ENCODE measurements at places on chromosomes 7 and 10.

- no peak for DNase-seq
Observed at GRCh38 chr10:109735776-109736175, 187.5 kb downstream of the XPNPEP1 start.

DNA sequence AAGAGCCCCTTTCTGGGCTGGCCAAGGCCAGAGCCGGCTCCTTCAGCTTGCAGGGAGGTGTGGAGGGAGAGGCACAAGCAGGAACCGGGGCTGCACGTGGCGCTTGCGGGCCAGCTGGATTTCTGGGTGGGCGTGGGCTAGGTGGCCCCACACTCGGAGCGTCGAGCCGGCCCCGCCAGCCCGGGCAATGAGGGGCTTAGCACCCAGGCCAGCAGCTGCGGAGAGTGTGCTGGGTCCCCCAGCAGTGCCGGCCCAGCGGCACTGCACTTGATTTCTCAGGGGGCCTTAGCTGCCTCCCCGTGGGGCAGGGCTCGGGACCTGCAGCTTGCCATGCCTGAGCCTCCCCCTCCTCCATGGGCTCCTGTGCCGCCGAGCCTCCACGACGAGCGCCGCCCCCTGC is 48.1 kb downstream of the SH2D4B start:
- DNase-seq = no peak

DNA sequence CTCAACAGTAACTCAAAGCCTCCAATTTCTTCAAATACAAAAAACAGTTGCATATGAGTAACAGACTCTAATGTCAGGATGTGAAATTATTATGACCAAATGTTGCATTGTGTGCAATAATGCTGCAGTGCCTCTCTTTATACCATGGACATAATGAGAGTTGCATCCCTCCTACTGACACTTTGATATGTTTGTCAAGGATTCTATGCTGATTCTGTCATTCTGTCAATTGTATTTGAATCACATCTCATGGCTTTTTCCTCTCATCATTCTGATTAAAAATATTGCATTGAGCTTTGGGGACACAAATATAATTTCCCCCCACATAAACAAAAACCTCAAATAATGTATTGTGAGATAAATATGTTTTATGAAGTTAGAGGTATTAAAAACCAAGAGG is 84.6 kb upstream of the SGCE start:
- no peak for DNase-seq

DNA sequence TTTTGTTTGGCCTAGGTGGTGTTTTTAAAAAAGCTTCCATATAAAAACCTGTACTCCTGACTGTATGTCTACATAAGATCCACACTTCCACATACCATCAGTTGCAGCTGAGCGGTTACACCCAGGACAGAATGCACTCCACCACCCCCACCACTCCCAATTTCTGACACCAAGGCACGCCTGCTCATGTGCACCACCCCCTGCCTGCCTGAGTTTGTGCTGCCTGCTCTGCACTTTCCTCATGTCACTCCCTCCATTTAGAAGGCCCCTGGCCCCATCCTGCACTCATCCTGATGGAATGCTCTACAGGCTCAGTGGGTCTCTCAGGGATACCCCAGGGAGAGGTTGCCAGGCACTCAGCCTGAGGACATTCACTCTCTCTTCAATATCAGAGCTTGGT is 6.5 kb downstream of the VPS41 start:
- no peak for DNase-seq

DNA sequence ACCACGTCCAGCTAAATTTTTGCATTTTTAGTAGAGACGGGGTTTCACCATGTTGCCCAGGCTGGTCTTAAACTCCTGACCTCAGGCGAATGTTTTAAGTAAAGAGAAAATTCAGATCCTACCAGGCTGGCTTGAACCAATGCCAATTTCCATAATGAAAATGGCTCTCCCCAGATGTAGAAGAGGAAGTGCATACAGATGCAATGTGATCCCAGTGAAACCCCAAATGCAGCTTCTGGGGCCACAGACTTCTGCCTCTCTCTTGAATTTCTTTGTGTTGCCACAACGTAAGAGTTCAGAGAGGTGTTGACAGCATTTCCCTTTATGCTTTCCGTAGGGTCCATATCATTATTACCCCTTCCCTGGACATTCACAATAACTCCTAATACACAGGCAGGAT is 29.6 kb upstream of the GOT1 start:
- no peak for DNase-seq

DNA sequence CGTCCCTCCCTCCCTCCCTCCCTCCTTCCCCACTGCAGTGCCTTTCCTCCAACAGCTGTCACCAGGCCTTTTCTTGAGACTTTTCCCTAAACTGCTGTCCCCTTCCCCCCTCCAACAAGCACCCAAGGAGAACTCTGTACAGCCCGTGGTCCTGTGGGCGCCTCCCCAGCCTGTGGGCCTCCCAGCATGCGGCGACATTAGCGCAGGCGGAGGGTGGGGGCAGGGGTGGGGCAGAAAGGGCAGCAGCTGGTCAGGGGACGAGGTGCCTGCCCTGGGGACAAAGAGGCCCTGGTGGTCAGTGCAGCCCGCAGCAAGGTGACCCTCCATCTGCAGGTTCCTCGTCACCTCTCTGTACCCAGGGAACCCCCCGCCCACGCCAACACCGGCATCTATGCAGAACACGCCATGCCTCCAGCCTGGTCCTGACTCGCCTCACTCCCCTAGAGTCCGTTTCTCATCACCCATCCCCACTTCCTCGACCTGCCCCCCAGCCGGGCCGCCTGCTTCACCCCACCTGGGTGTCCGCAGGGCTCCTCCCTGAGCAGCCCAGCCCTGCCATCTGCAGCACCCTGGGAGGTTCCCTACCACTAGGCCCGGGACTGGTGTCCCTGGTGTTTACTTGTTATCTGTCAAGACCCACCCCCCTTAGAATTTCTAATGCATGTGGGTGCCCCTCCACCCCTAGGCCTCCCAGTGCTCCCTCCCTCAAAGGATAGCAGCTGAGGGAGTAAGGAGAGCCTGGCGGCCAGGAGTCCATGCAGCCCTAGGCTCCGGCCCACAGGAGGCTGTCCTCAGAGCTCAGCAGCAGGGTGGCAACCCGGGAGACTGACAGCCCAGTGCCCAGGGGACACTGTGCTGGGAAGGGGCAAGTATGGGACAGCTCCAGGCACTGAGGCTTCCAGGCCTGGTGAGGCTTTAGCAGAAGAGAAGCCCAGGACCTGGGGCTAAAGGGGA is 147.8 kb downstream of the ARHGAP22 start:
- DNase-seq = no peak

DNA sequence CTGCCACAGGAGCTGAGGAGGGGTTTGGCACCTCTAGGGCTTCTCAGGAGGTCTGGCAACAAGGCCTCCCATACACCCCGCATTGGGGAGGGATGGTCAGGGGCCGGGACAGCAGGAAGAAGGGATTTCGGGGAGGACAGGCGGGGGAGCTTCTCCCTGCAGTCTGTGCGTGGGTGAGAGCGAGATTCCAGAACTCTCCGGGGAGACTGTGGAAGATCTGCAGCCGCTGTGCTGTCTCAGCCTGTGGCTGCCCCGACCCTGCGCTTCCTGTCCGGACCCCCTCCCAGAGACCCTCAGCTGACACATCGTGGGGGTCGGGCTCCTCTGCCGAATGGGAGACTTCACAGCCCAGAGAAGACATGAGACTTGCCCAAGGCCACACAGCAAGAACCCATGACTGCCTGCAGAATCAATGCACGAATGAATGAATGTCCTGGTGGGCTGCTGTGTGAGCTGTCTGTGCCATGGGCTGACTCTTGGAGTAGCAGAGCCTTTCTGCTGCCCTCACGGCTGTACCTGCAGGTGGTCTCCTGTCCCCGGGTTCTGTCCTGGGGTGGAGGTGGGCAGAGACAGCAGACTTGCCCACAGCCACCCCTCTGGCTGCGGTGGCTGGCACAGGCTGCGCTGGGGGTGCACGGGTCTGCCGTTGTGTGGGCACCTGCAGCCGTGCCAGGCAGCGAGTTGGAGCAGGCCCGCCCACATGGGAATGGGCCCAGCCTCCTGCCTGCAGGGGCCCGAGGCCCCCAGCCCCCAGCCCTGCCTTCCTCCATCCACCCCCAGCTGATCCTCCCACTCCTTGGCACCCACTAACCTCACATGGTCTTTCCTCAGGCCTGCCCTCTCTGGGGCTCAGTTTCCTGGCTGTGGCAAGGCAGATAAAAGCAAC is 16.3 kb upstream of the LFNG start:
- DNase-seq = no peak

- DNase-seq = no peak
Observed at GRCh38 chr10:69847883-69848282, 46.2 kb downstream of the COL13A1 start.

DNA sequence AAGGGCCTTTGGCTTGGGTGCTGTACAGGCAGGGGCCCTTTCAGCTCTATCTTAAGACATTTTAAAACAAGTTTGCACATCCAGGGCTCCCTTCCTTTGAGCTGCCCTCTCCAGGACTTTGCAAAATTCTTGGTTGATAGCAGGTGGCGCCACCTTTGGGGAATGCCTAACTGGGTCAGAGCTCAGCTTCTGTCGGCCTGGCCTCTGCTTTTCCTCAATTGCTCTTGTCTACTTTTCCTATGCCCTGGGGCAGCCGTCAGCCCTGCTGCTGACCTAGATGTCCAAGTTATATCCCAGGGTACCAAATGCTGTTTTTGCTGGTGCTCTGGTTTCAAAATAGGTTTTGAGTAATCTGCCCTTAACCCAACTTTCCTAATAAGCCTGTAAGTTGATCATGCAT is 65.8 kb downstream of the APBB1IP start:
- DNase-seq = no peak

GRCh38 chr10:120975072-120975867 is 124.1 kb downstream of the WDR11 start:
- DNase-seq = no peak

GRCh38 chr10:77093126-77093525 is 544.5 kb downstream of the KCNMA1 start:
- DNase-seq = no peak

- DNase-seq = no peak
Observed at GRCh38 chr7:45181991-45182855, 24.6 kb downstream of the RAMP3 start.

DNA sequence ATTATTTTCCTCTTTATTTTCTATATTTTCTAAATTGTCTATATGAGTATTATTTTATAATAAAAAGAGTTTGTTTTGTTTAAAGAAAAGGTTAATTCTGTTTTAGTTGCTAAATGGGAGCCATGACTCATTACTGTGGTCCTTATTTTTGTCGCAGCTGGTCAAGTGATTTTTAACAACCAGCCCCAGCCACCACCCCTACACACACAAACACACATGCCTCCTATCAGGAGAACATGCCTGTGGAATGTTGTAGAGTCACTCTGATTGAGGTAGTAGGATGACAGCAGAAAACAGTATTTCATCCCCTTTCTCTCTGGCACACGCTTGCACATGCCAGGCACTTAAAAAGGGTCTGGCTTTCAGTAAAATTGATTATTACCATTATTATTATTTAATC is 68.6 kb upstream of the GDF10 start:
- no peak for DNase-seq

DNA sequence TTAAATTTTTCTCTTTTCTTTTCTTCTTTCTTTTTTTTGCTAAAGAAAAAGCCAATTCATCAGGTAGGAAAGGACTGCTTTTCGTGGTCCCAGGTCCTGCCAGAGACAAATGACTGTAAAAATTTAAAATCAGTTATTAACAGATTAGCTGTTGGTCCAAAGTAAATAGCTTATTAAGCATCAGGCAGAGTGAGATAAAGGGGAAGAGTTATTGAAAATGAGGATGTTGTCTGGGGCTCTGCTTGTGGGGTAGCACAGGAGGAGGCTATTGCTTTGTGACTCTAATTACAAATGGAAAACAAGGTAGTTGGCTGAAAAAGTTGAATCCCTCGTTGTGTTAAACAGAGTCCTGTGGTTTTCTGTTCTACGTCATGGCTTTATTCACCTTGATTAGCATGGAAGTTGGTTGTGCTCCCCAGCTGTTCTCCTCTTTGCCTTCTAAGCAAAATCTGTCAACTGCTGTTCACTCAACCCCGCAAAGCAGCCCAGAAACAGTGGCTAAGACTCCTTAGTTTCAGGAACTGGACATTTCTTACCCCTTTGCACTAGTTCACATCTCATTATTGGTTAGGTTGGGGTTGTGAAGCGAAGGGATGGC is 128.9 kb downstream of the SNX10 start:
- DNase-seq = no peak

DNA sequence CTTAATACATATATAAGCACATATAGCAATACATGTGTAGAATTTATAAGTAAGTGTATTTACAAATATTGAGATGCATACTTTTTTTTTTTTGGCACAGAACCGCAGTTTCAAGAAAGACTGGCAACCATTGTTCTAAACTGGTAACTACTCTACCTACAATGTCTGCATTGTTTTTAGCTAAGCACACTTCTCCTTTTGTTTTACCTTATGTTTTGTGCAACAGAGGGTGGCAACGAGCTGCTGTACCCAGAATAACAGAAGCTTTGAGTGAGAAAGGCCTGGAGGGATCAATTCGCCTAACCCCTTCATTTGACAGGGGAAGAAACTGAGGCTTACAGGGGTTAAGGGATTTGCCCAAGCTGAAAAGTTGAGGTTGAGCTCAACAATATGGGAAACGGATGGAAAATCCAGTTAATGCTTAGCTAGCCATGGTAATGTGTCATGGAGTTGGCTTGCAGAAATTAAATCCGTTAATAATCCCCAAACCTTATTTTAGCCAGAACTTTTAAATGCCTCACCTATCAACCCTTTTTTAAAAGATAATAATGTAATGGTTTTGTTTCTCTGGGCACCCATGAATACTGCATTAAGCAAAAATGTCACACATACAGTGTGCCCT is 25.5 kb downstream of the FZD1 start:
- no peak for DNase-seq
